ENCODE measurements at places on chromosomes 16 and 17. TPM values are rescaled to one million over a fixed set of nuclear protein-coding genes. Genes with fewer than 3 reads are reported as not detected.
A peak's percentile ranks its signal among the peaks of the same experiment; 100 is the strongest.

- no peak for ATAC-seq
Measured at GRCh38 chr17:12512694-12513355, 152.9 kb upstream of the MYOCD start.

DNA sequence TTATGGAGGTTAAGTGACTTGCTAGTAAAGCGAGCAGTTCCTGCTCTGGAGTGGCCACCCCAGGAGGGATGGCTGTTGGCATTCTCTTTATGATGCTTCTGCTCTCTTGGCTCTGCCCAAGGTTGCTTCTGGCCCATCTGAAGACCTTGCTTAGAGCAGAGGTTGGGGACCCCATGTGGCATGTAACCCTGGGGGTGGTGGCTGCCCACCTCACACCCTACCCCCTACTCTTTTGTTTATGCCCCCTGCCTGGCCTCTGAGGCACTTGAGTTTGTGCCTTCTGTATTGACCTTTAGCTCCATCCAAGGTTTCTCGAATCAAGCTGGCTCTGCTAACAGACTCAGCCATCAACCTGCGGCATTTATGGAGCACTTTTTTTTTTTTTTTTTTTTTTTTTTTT, 214.6 kb downstream of the MSI2 start:
- no peak for ATAC-seq

The SOX8 gene
- total RNA-seq: 4.5 TPM

DNA sequence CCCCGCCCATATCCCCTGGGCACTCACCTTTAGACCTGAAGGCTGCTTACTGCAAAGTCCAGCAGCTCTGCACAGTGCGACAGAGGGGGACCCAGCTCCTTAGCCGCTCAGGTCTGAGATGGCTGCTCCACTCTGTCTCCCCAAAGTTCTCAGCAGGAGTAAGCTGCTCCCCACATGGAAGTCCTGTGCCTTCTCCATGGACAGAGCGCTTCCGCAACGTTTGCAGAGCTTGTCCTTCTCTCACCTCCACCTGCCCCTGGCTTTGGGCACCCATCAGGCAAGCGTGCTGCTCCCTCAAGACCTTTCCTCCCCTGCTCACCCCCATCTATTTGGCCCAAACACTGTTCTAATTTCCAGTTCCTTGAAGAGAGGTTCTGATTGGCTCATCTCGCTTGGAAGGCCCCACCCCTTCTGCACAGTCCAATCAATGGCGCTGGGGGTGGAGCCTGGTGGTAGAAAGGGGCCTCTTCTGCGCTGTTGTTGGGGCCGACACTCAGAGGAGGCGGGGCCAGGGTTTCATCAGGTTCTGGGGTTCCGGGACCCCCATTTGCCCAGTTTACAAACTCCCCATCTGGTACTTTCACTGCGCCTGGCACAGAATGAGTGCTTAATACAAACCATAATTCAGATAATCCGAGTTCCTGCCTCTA, 137.2 kb downstream of the CYLD start:
- ATAC-seq: no peak

DNA sequence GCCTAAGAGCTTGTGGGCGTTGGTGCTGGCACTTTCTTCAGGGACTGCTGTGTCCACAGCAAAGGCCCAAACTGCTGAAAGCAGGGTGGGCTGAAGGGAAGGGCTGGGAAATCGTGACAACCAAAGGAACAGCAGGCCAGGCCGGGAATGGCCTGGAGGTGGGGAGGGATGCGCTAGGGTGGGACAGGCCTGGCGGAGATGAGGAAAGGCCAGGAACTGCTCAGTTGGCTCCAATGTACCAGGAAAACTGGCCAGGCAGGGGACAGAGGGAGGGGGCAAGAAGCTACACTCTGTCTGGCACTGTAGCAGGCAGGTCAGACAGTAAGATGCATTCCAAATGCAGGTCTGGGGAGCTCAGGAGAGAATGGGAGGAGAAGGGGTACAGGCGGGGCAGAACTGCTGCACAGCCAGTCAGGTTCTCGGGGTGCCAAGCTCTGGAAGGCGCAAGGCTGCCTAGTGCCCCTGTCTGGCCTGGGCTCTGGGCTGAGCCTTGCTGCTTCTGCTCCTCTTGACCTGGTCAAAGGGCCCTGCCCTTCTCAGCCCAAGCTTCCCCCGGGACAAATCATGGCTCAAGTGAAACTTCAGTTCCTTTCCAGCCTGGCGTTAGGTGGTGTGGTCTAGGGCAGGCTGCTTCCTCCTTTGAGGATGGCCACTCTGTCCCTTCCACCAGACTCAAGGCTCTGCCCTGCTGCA, 7.3 kb downstream of the PNMT start:
- no peak for ATAC-seq

The KIFC3 gene
- total RNA-seq: 78.4 TPM

- no peak for ATAC-seq
Measured at GRCh38 chr16:29899516-29900101, at the start of gene SEZ6L2. Gene SEZ6L2 (minus strand): TSS chr16:29899550. CDS start chr16:29899019, 531 bp downstream.

The IST1 gene
- total RNA-seq: 180 TPM

GRCh38 chr16:70331588-70332358, 14.9 kb upstream of the DDX19A start:
- peak; percentile 53 for ATAC-seq

- ATAC-seq: no peak
Measured at GRCh38 chr17:70321352-70321751, 152.0 kb downstream of the KCNJ2 start.

DNA sequence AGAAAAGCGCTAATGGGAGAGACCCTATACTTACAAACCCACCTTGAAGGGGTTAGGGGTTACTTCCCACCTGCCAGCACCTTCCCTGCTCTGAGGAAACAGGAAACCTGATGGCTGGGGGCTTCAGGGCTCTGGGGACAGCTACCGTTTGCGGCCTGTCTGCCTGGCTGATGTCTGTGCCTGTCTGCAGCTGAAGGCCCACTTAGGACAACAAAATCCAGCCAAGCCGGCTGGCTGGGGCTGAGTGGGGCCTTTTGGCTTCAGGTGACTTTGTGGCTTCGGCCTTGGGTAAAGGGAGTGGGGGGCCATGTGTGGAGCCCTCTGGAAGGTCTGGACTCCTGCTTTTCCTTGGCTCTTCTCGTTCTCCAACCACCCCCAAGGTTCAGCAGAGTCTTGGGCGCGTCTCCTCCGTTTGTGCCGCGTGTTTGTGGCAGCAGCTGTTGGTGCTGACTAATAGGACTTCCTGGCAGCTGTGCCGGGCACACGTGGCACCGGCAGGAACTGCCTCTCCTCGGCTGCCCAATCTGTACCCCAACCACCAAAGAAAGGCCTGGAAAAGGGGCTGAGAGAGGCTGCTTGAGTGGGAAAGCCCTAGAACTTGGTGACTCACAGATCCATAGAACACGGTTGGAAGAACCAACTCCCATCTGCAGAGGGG, 186.7 kb downstream of the MSI2 start:
- no peak for ATAC-seq

- ATAC-seq: no peak
Measured at GRCh38 chr17:69820876-69821473, 254.1 kb upstream of the KCNJ16 start.

GRCh38 chr16:56470232-56470631, 18.9 kb downstream of the OGFOD1 start:
- no peak for ATAC-seq

GRCh38 chr16:5541356-5541755, 443.8 kb upstream of the EEF2KMT start:
- ATAC-seq: no peak

DNA sequence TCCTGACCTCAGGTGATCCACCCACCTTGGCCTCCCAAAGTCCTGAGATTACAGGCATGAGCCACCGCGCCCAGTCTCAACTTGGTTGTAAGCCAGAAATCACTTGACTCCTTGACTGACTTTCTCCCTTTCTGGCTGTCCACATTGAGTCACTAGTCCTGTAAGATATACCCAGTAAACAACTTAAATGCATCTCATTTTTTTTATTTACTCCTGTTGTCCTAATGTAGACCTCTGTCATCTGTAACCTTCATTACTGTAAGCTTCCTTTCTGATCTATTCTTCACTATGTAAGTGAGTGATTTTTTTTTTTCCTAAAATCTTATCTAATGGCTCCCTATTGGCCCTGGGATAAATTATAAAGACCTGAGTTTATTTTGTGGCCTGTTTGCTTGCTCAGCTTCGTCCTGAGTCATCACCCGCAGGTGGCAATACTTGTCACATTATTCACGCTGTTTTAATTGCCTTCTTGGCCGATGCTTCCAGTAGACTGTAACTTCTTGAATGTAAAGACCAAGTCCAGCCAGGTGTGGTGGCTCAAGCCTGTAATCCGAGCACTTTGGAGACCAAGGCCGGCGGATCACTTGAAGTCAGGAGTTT, 41.0 kb downstream of the PAFAH1B1 start:
- ATAC-seq: no peak

DNA sequence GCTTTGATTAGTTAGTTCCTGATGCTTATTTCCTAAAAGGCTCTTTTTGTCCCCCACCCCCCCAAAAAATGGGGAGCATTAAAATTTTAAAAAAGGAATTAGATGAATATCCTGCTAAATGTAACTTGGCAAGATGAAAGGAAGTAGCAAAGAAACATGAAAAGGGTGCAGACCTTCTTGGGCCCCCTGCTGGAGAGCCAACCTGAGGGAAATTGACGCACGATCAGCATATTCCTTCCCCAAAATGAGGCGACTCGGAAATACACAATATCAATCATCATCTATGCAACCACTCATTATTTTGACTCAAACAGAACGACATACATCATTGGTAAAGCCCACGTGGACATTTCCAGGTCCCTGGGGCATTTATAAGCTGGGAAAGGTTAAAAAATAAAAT, 59.7 kb downstream of the GRIN2A start:
- no peak for ATAC-seq

DNA sequence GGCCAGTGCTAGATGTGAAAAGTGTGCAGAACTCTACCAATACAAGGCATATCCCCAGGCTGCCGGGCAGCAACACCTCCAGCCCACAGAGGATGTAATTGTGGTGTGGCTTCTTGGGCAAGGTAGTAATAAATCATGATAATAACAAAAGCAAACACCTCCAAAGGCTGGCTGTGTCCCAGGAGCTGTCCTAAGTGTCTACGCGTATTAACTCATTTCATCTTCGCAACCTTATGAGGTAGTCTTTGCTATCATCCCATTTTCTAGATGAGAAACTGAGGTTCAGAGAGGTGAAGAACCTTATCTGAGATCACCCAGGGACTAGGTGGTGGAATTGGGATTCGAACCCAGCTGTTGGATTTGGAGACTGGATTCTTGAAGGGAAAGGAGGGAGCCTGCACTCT, 5.3 kb downstream of the PDK2 start:
- ATAC-seq: no peak

- ATAC-seq: no peak
Measured at GRCh38 chr16:80298676-80299075, 242.1 kb upstream of the DYNLRB2 start.

DNA sequence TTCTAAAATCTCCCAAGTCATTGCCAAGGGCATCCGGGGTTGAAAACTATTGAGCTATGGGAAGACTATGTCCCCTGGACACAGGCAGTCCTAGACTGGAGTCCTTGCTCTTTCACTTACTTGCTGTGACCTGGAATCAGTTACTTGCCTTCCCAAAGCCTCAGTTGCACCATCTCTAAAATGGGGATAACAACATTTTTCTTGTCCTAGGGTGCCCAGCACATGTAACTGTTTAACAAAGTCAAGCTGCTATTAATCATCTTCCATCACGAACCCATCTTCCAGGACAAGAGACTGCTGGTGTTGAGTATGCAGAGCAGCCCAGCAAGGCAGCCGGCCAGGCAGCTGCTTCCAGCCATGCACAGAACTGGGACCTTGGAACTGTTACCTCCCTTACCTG, 9.9 kb upstream of the CACNG4 start:
- no peak for ATAC-seq

GRCh38 chr17:214881-215331, 33.5 kb upstream of the DOC2B start:
- no peak for ATAC-seq

The SLC13A2 gene
- total RNA-seq: not detected

DNA sequence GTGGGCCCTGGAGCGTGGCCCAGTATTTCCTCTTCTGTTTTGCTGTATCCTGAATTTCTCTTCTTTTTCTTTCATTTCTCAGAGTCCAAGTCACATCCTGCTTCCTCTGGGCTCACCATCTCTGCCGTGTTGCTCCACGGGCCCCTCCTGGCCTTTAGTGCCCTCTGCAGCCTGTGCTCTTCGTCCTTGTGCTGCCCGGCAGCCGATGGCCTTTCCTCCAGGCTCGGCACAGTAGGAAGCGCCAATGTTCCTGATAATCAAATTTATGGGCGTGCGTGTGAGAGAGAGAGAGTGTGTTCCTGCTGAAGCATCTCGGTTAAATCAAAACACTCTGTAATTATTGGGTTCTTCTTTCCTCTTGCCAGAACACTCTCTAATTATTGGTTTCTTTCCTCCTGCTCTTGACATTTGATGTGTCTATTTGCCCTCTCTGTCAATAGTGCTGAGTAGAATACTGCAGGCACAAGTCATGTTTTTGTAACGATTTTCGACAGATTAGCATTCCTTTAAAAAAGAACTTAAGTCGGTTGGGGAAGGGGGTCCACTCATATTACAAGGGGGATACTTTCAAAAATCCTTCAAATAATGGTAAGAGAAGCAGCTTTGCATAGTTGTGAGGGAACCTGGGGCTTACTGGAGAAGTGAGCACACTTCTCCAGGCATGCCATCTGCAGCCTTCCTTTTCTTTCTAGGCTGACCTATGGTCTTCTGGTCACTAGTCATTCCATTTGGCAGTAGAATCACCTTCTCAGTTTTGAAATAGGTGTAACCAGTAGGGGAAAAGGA, 126.6 kb downstream of the RPTOR start:
- no peak for ATAC-seq

The PDP2 gene
- 6.1 TPM for total RNA-seq

DNA sequence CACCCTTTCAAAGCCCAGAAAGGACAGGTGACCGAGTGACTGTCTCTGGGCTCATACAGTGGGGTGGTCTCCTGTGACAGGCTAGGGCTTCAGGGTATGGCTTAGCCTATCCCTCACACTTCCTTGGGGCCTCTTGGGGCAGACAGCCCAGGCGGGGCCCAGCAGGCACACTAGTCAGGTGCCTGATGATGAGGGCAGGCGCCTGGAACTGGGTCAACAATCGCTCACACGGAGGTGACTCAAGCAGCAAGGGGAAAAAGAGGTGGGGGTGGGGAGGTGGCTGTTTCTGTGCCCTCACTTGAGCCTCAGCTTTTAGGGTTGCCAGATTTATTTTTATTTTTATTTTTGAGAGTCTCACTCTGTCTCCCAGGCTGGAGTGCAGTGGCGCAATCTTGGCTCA, 6.4 kb upstream of the GRN start:
- no peak for ATAC-seq

DNA sequence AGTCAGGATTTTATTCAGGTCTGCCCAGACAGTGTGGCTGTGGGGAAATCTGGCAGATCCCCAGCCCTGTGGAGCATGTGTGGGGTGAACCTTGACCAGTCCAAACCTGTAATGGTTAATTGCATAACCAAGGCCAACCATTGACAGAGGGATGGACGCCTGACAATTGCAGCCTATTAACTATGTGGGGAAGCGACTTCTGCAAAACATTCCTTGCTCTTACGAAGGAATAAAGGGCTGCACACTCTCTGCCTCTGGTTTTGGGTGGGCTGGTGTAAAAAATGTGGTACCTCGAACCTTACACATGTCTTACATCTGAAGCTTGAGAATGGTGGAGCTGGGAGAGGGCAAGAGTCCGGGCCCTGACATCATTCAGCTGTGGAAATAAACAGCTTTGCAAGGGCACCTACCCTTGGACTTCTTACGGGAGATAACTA, 35.8 kb downstream of the MAF start:
- no peak for ATAC-seq

The CUEDC1 gene
- total RNA-seq: 60.3 TPM
